ENCODE measurements at places on chromosomes 7 and 10.

DNA sequence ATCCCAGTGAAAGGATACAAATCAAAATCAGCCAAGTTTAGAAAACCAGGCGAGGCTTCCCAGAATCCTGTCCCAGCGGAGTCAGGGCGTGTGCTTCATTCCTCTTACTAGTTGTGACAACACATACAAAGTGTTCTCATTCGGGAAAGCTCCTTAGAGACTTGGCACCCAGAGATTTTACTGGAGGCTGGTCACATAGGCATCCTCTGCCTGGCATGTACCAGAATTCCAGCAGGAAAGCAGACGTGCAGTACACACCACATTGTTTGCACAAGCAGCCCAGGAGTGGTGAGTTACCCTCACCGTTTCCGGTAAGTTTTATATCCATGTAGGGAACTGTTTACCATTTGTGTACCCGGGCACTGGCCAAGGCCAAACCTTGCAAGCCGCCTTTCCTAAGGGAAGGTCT, 34.9 kb downstream of the MMRN2 start:
- no peak overlapping the region for H3K27ac ChIP-seq
- H3K4me3 ChIP-seq = no peak overlapping the region
- peaks cover 15% of the 10 kb centered on the region for H3K36me3 ChIP-seq
- no peak for DNase-seq
- no peaks in the 10 kb centered on the region for H3K27me3 ChIP-seq

DNA sequence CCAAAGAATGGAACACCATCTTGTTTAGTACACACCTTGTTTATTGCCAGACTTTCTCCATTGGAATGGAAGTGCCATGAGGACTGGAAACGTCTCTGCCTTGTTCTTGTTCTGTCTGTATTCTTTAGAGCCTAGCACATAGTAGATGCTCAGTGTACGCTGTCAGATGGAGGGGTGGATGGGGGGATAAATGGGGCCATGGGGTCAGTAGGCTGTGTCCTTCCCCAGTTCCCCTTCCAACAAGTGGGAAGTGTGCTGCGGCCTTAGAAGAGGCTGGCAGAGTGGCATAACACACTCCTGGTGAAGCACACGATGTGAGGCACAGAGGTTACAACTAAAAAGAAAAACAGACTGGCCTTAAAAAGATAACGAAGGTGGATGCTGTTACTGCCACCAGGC, 61.9 kb downstream of the TMEM209 start:
- peaks cover 7% of the 10 kb centered on the region for H3K36me3 ChIP-seq
- H3K4me1 ChIP-seq = peaks cover 8% of the 10 kb centered on the region
- H3K4me3 ChIP-seq = no peak overlapping the region
- H3K27me3 ChIP-seq = no peaks in the 10 kb centered on the region
- DNase-seq = no peak

GRCh38 chr7:22320416-22320815, 36.5 kb downstream of the RAPGEF5 start:
- H3K27ac ChIP-seq = no peak overlapping the region
- no peak for DNase-seq
- H3K4me1 ChIP-seq = no peaks in the 10 kb centered on the region
- H3K36me3 ChIP-seq = no peaks in the 10 kb centered on the region
- H3K27me3 ChIP-seq = no peaks in the 10 kb centered on the region

GRCh38 chr10:90430186-90430585, 427.7 kb downstream of the HTR7 start:
- H3K27ac ChIP-seq = no peak overlapping the region
- no peaks in the 10 kb centered on the region for H3K27me3 ChIP-seq
- no peaks in the 10 kb centered on the region for H3K36me3 ChIP-seq
- H3K4me1 ChIP-seq = no peaks in the 10 kb centered on the region

DNA sequence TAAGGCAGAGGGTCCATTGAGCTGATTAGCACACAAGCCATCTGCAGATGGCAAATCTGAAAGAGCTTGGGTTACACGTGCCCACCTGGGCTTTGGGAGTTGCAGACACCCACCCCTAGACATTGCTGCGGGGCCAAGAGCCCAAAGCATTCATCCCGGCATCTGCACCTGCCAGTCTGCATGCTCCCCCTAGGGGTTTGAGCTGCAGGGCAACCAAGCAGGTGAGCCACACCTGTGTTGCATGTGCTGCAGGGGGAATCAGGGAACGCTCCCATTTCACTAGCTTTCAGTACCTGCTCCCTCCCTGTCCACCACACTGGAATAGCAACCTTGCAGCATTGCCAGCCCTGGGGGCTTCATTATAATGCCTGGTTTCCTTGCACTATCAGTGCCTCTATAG, 21.1 kb downstream of the C7orf33 start:
- H3K36me3 ChIP-seq = no peaks in the 10 kb centered on the region
- H3K27ac ChIP-seq = no peak overlapping the region
- DNase-seq = no peak
- no peaks in the 10 kb centered on the region for H3K4me1 ChIP-seq

DNA sequence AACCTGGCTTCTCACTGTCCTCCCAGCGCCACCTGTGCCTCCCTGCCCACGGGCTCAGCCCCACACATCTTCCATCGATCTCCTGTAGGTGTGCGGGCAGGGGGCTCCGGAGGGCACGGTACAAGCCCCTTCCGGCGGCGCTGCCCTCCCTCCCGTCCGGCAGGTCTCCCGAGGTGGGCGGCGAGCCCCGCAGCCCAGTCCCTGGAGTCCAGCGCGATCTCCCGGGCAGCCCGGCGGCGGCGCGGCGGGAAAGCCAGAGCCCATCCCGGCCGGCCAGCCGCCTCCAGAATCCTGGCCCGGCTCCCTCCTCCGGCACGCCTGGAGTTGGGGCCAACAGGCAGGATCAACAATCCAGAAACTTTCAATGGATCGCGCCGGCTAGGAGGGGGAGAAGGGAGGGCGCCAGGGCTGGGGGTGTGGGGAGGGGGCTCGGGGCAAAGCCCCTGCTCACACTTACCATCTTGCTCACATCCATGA, 100.1 kb downstream of the HIP1 start:
- peaks cover 10% of the 10 kb centered on the region for H3K4me1 ChIP-seq
- H3K36me3 ChIP-seq = peaks cover 13% of the 10 kb centered on the region
- DNase-seq = no peak
- H3K27me3 ChIP-seq = no peaks in the 10 kb centered on the region
- no peak overlapping the region for H3K27ac ChIP-seq

- H3K4me1 ChIP-seq = peaks cover 4% of the 10 kb centered on the region
- H3K4me3 ChIP-seq = no peak overlapping the region
- no peak overlapping the region for H3K27ac ChIP-seq
- peaks cover 2% of the 10 kb centered on the region for H3K36me3 ChIP-seq
Measured at GRCh38 chr7:140983802-140984201, 30.9 kb downstream of the MRPS33 start.

DNA sequence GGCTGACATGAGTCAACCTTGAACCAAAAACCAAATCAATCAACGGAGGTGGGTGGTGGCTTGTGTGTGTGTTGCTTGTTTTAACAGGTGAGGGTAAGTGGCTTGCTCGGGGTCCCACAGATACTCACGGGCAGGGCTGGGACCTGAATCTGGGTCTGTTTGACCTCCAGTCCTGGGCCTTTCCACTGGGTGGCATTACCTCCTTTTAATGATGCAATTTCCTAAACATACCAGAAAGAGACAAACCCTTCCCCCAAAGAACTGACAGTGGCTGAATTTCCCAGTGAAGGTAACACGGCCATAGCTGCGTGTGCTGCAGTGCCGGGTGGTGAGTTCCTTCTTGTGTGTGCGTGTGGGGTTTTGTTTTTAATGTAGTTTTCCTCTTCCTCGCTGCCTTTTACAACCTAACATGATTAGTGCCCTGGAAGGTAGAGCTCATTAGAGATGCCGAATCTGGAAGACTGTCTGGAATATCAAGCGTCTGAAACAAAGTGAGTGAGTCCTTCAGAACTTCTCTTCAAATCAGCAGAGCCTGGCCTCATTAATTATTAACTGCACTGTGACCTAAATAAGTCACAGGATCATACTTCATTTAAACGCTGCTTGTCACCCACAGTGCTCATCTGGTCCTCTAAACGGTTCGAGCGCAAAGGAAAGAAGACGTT, 166.1 kb upstream of the TCERG1L start:
- DNase-seq = no peak
- no peak overlapping the region for H3K27ac ChIP-seq
- no peaks in the 10 kb centered on the region for H3K27me3 ChIP-seq
- no peaks in the 10 kb centered on the region for H3K36me3 ChIP-seq

DNA sequence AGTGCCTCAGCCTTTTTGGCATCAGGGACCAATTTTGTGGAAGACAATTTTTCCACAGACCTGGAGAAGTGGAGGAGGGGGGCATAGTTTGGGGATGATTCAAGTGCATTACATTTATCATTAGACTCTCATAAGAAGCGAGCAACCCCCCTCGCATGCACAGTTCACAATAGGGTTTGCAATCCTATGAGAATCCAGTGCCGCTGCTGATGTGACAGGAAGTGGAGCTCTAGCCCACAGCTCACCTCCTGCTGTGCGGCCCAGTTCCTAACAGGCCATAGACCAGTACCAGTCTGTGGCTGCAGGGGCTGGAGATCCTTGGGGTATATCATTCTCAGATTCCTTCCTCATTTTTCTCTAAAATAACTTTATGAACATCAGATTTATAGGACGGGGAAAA, 50.8 kb downstream of the ATAD1 start:
- H3K27ac ChIP-seq = no peak overlapping the region
- H3K4me3 ChIP-seq = no peak overlapping the region
- DNase-seq = no peak
- H3K36me3 ChIP-seq = peaks cover 50% of the 10 kb centered on the region
- no peaks in the 10 kb centered on the region for H3K27me3 ChIP-seq

DNA sequence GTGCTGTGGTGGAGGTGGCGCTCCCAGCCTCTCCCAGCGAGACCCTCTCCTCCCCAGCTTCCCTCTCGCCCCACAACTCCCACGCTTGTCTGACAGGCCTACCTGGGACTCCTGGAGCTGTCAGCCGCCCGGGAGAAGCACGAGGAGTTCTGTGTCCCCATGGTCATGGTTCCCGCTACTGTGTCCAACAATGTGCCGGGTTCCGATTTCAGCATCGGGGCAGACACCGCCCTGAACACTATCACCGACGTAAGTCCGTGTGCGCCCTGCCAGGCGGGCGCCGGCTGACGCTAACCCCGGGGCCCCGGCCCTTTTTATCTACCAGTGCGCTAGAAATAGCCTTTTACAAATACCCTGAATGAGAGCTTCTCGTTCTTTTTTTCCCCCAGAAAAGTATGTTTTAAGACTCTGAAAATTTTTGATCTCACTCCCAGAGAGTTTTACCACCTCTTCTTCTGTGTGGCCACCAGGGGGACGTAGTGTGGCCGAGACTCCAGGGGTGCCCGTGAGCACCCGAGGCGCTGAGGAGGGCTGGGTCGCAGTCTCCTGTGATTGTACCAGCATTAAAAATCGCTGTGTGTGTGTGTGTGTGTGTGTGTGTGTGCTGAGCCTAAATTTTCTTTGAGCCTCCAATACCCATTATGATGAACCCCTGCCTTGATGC, 52.6 kb downstream of the PFKP start:
- H3K4me3 ChIP-seq = no peak overlapping the region
- no peaks in the 10 kb centered on the region for H3K4me1 ChIP-seq
- peaks cover 50% of the 10 kb centered on the region for H3K36me3 ChIP-seq
- H3K27ac ChIP-seq = no peak overlapping the region

DNA sequence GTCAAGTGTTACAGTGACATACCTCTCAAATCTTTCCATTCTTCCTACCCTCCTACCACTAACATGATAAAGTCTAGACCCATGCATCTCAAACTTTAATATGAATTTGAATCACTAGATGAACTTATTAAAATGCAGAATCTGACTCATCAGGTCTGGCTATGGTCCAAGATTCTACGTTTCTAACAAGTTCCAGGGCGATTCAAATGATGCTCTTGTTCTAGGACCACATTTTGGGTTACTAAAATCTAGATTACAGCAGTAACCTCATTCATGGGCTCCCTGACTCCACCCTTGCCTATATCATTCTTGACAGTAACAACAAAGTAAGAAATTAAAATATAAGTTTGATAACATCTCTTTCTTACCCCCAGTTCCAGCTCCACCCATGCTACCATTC, 124.8 kb upstream of the LSM8 start:
- H3K27me3 ChIP-seq = no peaks in the 10 kb centered on the region
- no peak for DNase-seq
- no peaks in the 10 kb centered on the region for H3K36me3 ChIP-seq
- no peak overlapping the region for H3K27ac ChIP-seq

DNA sequence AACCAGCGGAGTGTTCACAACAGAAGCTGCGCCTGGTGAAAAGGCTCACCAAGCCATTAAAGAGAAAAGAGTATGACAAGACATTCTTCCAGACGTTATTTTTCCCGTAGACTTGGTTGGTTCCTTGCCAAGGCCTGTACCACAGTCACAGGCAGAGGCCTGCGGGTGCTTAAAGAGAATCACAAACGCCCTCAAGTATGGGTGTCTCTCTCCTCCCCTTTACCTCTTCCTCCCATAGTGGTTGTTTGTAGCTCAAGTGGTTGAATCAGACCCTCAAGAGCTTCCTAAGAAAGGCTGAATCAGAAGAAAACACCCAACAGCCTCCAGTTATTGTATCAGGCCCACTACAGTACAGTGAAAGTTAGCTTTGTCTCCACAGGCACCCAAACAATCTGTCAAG, 169.0 kb downstream of the CREB5 start:
- DNase-seq = no peak
- H3K4me3 ChIP-seq = no peak overlapping the region
- H3K27ac ChIP-seq = no peak overlapping the region
- no peaks in the 10 kb centered on the region for H3K4me1 ChIP-seq
- H3K36me3 ChIP-seq = no peaks in the 10 kb centered on the region

GRCh38 chr7:20301311-20301939, 29.3 kb upstream of the ITGB8 start:
- no peaks in the 10 kb centered on the region for H3K27me3 ChIP-seq
- no peak overlapping the region for H3K27ac ChIP-seq
- H3K4me3 ChIP-seq = no peak overlapping the region
- H3K36me3 ChIP-seq = no peaks in the 10 kb centered on the region
- no peaks in the 10 kb centered on the region for H3K4me1 ChIP-seq
- no peak for DNase-seq

DNA sequence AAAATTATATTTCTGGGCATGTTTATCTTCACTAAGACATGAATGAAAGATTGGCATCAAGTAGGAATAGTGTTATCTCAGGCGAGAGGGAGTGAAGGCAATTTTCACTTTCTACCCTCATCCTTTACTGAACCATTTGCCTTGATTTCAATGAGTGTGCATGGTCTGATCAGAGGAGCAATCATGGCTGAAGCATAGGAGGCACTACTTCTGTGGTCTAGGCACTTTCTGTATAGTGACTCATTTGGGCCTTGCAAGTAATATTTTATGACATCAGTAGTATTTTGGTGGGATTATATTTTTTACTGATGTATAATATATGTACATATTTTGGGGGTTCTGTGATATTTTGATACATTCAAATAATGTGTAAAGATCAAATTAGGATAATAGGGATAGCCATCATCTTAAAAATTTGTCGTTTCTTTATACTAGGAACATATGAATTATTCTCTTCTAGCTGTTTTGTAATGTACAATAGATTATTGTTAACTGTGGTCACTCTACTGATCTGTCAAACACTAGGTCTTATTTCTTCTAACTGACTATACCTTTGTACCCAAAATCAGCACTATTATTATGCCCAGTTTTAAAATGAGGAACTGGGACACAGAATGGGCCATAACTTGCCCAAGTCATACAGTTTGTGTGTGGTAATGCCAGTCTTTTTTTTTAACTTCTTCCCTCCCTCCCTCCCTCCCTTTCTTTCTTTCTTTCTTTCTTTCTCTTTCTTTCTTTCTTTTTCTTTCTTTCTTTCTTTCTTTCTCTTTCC, 101.9 kb downstream of the RAB11FIP2 start:
- no peak overlapping the region for H3K4me3 ChIP-seq
- no peak for DNase-seq
- no peak overlapping the region for H3K27ac ChIP-seq
- H3K36me3 ChIP-seq = no peaks in the 10 kb centered on the region
- H3K27me3 ChIP-seq = peaks cover 6% of the 10 kb centered on the region

- no peak overlapping the region for H3K4me3 ChIP-seq
- H3K27me3 ChIP-seq = peaks cover 16% of the 10 kb centered on the region
- H3K27ac ChIP-seq = no peak overlapping the region
- H3K4me1 ChIP-seq = peaks cover 4% of the 10 kb centered on the region
- no peaks in the 10 kb centered on the region for H3K36me3 ChIP-seq
Measured at GRCh38 chr7:4856336-4857057, 5.3 kb downstream of the PAPOLB start.
